NAMALWA (cell line): ENCODE measurements at places on chromosomes 6 and 20.

- DNase-seq, result no peak
Observed at GRCh38 chr20:46967646-46968045, 73.0 kb downstream of the EYA2 start.

DNA sequence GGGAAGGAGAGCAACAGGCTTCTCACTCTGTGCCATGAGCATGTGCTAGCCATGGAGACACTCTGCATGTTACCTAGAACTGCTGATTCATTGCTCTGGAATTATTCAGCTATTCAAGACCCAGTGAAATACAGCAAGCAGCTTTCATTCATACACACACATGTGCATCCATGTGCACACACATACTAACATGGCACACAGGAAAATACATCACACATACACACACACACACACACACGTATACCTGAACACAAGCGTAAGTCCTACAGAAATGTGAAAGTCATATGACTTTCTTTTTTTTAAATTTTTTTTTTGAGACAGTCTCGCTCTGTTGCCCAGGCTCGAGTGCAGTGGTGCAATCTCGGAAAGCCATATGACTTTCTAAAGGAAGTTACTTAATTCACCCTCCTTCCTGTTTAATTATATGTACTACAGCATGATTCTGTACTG, 108.2 kb upstream of the NFATC2 start:
- DNase-seq, result peak; percentile 65

- DNase-seq, result no peak
Observed at GRCh38 chr6:165794179-165794601, 131.1 kb upstream of the PDE10A start.

- no peak for DNase-seq
Observed at GRCh38 chr20:3283222-3283820, 44.3 kb upstream of the SLC4A11 start.

DNA sequence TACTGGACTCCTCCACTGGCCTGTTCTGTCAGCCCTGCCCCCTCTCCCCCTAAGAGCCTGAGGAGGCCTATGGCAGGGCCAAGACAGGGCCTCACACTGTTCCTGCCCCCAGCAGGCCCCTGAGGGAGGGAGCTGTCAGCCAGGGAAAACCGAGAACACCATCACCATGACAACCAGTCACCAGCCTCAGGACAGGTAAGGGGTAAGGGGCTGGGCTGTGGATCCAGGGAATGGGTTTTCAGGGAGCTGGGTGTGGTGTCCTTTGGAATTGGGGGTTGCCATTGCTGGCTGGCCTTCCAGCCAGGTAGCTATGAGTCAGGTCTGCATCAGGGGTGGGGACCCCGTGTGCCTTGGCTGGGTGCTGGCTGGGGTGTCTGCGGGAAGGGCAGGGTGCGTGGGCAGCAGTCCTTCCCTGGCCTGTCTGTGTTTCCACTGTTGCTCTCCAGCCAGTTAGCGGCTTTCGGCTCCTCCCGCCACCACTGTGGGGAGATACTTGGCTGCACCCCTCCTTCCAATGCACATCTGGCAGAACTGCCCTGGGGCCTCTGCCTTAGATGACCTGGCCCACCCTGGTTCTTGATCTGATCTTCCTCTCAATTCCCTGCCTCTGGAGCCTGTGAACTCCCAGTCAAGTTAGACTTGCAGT, 3.9 kb downstream of the SLC29A1 start:
- DNase-seq, result no peak

- no peak for DNase-seq
Observed at GRCh38 chr20:47315339-47316056, 41.0 kb downstream of the ZMYND8 start.

DNA sequence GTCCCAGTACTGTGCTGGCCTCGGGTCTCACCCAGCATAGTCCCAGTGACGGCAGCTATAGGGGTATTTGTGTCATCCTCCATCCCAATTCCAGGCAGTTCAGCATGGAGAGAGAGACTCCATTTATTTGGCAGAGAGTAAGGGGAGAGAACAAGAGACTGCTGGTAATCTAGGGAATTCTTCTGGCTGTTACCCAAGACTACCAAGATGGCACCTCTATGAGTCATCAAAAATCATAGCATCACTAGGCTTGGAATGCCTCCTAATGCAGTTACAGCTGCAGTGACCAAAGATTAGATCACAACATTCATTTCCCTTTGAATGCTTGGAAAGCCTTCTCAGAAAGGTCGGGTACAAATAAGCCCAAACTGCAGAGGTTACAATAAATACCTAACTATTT, 660.4 kb upstream of the FLRT3 start:
- no peak for DNase-seq

- no peak for DNase-seq
Observed at GRCh38 chr6:113654396-113654795, 202.7 kb upstream of the MARCKS start.

DNA sequence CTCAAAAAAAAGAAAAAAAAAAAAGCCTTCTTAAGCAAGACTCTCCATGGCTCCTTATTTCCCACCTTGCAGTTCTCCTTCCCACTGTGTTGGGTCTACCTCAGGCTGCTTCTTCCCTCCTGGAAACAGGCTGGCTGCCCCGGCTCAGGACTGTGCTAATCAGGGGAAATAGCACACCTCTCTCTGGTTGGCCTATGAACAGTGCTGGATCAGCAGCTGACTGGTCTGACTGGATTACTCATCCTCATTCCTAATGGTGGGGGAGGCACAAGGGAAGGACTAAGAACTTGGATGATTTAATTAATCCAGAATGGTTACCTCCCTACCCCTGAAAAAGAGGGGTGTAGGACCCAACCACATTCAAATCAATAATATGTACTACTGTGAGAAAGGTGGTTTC, 3.9 kb upstream of the SRSF3 start:
- no peak for DNase-seq

GRCh38 chr6:141464490-141464889, 668.2 kb upstream of the GJE1 start:
- peak; percentile 80 for DNase-seq

DNA sequence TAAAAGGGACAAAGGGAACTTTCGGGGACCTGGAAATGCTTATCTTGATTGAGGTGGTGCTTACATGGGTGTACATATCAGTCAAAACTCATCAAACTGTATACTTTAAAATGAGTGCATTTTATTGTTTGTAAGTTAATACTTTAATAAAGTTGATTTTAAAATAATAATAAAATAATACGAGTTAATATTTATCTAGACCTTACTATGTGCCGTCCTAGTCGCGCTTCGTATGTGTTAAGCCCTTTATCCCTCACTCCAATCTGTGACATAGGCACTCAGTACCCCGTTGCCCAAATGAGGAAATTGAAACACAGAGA, 47.5 kb downstream of the PDYN start:
- no peak for DNase-seq

DNA sequence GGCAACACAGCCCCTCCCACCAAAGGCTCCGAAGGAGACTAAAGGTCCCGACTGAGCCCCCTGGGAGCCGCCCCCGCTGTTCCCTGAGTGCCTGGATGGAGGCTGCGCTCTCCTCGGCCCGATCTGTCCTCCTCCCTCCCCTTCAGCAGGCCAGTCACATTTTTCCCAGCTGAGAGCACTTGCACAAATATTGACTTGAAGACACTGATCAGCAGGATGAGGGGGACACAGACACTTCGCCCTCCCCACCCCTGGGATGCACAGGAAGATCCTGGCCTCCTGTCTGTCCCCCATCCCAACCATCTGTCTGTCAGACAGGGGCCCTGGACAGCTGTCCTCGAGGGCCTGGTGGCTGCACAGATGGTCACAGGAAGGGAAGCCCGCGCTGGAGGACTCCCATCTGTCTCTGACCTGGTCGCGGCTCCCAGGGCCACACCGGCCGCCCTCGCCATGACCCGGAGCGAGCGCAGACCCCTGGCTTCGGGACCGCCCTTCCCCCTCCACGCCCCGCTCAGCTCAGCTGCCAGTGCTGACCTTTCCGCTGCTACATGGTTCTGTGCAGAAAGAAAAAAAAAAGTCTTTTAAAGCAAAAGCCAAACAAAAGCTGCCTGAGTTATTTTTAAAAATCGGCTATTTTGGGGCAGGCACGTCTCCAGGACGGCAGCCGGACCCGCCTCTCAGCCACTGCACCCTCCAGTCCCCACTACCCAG, 11.1 kb downstream of the LAMA5 start:
- no peak for DNase-seq

- no peak for DNase-seq
Observed at GRCh38 chr6:23277521-23278179, 708.3 kb downstream of the HDGFL1 start.

DNA sequence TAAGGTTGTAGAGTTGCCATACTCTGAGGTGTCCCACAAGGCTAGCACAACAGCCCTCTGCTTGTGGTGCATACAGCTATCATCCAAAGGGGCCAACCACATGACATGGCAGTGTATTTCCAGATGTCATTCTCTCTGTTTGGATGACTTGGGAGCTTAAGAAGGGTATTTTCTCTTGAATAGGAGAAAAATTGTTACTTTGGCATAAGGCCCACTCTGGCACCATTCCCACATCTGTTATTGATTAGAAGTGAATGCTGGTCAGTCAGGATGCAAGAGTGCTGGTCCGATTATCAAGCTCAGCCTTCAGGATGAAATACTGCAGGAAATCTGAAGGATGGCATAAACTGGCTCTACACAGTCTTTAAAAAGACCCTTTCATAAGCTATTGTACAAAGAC, 83.6 kb upstream of the C20orf144 start:
- DNase-seq, result no peak

DNA sequence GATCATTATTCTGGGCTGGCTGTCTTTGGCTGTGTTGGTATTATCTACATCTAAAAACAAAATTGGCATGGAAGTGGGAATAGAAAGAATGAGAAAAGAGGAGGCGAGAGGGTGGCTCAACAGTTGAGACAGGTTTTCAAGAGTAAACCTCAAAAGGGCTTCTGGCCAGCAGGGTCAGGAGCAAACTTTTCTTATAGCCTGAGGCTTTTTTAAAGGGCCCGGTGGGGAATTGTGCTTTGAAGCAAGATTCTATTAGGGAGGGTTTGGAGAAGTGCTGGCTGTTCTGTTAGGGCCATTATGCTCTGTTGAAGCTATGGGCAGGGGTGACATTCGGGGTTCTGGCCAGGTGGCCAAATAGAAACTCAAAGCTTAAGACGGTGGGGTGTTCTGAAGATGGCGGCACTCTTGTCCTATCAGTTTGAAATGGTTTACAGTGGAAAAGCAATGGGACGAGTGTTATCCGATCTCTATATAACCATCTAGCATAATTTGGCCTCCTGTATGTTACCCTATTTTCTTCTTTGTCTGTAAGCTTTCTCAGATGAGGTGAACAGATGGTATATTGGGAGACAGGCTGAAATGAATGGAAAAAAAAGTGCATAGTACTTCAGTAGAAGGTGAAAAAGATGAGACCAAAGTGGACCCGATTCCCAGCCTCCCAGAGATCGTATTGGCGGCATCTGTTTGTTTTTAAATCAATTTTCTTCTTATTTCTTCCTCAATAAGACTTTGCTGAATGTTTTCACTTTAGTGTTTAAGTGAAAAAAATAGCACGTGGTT, 132.1 kb upstream of the CNR1 start:
- no peak for DNase-seq

GRCh38 chr20:17430125-17430950, 100.8 kb downstream of the BFSP1 start:
- no peak for DNase-seq

DNA sequence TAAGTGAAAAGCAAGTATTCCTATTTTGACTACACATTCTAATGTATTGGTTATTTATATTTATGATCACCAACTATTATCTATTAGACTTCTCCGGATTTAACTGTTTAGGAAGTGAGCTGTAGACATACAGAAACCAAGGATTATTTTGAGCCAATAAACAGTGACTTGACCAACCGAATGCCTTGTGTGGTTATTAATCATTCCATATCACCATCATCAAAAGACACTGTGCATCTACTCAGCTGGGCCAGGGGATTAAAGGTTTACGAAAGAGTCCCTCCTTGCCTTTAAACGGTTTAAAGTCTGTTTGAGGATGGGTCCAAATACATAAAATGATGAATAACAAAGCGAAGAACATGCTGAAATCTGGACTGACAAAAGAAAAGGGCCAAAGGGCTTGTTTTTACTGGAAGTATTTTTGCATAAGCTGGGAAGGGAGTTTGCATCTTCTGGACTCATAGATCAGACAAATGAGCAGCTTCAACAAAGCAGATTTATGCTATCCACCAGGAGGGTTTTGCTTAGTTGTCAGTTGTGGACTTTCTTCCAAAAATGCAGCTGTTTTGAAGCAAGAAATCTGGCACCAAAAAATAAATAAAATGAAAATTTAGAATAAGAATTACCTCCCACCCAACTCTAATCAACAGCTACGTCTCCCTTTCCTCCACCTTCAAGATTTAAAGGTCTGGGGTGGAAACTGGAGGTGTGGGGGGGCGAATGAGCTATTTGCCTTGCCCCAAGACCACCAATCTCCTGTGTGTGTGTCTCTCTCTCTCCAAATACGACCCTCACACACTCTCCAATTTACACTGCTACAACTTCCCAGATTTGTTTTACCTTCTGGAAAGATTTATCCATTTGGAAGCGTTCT, 33.6 kb upstream of the ID4 start:
- peak; percentile 13 for DNase-seq

DNA sequence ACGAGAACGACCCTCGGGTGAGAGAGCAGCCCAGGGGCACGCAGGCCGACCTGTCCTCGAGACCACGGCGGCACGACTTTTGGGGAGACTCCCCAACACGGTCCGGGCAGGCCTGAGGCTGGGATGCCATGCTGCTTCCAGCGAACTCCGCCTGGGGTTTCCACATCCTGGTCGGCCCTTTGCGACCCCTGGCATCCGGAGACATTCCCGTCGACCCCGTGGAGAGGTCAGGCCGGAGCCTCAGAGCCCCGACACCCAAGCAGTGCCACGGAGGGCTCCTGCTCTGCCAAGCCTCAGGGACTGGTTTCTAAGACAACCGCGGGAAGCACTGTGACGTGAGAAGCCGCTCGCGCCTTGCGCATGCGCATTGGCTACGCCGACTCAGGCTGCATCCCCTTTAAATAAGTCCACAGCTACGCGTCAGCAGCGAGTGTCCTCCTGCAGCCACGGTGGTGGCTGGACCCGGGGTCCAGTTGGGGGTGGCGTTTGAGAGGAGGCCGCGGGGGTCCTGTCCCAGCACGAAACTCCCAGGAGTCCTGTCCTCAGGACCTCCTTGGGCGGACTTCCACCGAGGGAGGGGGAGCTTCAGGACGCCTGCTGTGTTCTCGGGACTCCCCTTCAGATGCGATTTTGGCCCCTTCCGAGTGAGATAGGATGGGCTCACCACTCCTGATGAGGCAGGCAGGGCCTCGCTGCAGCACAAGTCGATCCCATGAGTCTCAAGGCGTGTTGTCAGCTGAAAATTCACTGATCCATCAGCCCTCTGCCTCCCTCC, 1089.3 kb upstream of the DEFB115 start:
- no peak for DNase-seq

GRCh38 chr6:145241039-145241438, 494.3 kb downstream of the EPM2A start:
- DNase-seq, result no peak

DNA sequence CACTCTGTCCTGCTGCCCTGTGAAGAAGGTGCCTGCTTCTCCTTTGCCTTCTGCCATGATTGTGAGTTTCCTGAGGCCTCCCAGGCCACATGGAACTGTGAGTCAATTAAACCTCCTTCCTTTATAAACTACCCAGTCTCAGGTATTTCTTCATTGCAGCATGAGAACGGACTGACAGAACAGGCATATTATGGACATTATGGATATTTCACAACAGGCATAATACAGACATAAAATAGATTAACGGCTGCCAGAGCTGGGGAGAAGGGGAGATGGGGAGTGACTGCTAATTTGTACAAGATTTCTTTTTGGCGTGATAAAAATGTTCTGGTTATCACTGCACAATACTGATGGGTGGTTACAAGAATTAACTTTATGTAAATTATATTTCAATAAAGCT, 29.4 kb downstream of the TRPC4AP start:
- no peak for DNase-seq

- no peak for DNase-seq
Observed at GRCh38 chr6:3402310-3403237, 54.3 kb downstream of the SLC22A23 start.
